Left ventricle myocardium inferior (tissue), 1 donor: ENCODE measurements at places on chromosomes 1 and 21.

DNA sequence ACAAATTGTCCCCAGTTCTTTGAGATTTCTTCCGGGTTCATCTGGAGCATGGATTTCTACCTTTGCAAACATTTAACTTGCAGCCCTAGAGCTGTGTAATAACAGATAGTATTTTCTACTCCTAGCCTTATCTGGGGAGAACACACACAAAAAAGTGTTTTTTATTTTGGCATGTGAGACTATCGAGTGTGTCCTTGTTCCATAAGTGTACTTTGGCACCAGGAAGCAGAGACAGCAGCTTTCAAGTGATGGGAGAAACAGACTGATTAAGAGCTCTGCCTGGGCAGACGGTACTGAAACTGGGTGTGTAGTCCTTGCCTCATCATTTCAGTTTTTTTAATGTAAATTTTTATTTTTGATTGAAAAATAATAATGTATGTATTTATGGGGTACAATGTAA lies 297.4 kb downstream of the ST6GALNAC3 start:
- no peak for DNase-seq

- no peak for DNase-seq
Measured at GRCh38 chr1:244548558-244549115, 87.6 kb downstream of the CATSPERE start.

DNA sequence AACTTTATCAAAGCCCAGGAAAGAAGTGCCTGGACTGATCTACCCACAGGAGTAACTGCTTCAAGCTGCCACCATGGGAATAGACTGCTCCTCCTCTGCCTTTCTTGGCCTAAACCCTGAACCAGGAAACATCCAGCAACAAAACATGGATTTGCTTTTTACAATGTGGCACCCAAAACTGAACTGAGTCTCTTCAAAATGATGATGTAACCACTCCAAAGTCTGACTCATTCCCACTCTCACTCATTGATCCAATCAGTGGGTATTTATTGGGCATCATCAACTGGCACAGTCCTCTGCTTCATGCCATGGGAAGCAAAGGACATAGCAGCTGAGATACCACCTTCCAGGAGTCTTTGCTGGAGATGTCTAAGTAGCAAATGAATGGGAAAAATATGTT lies 23.5 kb downstream of the CYP4A22 start:
- DNase-seq: no peak

DNA sequence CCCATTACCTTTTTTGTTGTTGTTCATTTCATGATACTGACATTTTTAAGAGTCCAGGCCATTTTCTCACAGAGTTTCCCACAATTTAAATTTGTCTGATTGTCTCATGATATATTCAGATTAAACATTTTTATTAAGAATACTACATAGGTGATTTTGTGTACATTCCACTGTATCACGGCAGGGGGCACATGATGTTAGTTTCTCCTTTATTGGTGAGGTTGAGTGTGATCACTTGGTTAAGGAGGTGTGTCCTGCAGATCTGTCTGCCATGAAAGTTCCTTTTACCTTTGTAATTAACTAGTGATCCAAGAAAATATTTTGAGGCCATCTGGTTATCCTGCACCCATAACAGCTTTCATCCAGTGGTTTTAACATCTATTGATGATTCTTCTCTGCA lies 11.8 kb downstream of the RTCA start:
- no peak for DNase-seq

- DNase-seq: no peak
Measured at GRCh38 chr1:162779043-162779442, 11.5 kb upstream of the HSD17B7 start.

DNA sequence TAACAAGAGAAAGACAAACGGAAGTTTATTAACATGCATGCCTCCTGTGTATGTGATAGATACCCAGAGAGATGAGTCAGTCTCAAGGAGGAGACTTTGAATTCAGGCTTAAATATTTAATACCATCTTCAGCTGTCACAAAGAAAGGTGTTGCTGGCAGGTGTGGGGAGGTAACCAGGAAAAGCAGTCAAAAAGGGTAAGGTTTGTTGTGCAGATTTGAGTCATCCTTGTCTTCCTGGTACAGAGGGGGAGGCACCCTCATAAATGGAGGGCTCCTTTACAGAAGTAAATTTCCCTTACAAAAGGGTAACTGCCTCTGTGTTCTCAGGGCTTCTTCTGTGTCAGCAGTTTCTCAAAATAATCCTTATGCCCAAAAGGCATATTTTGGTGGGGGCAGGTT lies 75.2 kb upstream of the B3GALT5 start:
- no peak for DNase-seq
